ENCODE measurements at places on chromosomes 12 and 14. TPM values are rescaled to one million over a fixed set of nuclear protein-coding genes. Genes with fewer than 3 reads are reported as not detected.

TTC5 gene
- total RNA-seq = 22.7 TPM

DLK1 gene
- total RNA-seq = not detected

GALNT16 gene
- total RNA-seq = not detected

- peaks cover 23% of the 10 kb centered on the region for H3K4me1 ChIP-seq
- DNase-seq = no peak
- H3K4me3 ChIP-seq = no peak overlapping the region
Measured at GRCh38 chr14:105095236-105095805, 30.1 kb upstream of the GPR132 start.

- no peak overlapping the region for H3K4me3 ChIP-seq
- DNase-seq = no peak
- H3K4me1 ChIP-seq = peaks cover 34% of the 10 kb centered on the region
- no peak overlapping the region for H3K27ac ChIP-seq
Measured at GRCh38 chr14:52711666-52712065, 4.7 kb downstream of the PSMC6 start.

DNA sequence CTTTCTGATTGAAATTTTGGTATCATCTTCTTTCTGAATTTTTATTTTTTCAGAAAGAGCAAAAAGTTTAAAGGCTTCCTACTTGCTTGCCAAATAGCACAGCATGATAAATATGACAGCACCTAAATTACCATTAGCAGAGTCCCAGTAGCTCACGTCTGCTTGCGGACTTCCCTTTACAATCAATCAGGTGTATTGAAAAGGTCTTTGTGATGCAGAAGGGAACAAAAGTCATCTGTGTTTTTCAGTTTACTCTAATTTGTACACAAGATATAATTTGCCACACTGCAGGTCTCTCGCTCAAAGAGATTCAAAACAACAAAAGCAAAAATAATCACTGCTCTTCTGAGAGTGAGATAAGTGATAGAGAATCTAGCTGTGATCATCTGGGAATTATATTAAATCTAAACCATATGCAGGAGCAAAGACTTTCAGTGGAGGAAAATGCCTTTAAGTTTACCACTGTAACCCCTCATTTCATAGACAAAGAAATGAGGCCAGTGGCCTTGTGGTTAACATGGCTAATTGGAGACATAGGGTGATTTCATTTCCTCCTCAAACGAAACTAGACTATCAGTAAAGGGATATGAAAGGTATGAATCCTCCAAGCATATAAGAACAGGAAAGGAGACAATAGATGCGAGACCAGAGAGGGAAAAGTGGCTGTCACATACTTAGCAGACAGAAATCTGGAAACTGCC lies 240.8 kb upstream of the TMPO start:
- no peak overlapping the region for H3K4me3 ChIP-seq
- H3K27ac ChIP-seq = no peak overlapping the region
- no peak for DNase-seq

GRCh38 chr12:128518644-128519043 lies 251.7 kb downstream of the TMEM132C start:
- DNase-seq = no peak
- H3K27ac ChIP-seq = no peak overlapping the region
- no peak overlapping the region for H3K4me3 ChIP-seq
- no peaks in the 10 kb centered on the region for H3K4me1 ChIP-seq
- H3K36me3 ChIP-seq = no peaks in the 10 kb centered on the region

DNA sequence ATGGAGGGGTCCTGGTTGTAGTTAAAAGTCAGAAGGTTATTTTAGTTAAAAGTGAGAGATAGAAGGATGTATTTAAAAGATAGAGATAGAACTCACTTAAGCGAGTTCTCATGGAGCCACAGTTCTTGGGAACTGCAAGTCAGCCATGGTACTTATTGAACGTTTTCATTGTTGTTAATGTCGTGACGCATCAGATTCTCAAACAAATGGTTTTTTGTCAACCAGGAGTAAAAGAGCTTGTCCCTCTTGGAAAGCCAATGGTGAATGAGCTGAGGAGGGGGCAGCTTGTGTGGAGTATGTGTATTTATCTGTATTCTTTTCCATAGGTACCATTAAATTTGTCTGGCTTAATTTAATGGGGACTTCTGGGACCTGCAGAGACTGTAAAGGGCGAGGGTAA lies 68.6 kb downstream of the FIGNL2 start:
- DNase-seq = no peak
- peaks cover 5% of the 10 kb centered on the region for H3K4me1 ChIP-seq
- no peak overlapping the region for H3K27ac ChIP-seq
- peaks cover 13% of the 10 kb centered on the region for H3K27me3 ChIP-seq
- H3K4me3 ChIP-seq = no peak overlapping the region
